Epithelial cell of alveolus of lung (primary cell): ENCODE measurements at places on chromosomes 7 and 10. TPM values are rescaled to one million over a fixed set of nuclear protein-coding genes. Genes with fewer than 3 reads are reported as not detected.

Gene CDH23
- not detected in 2 replicates for total RNA-seq

Gene NUTM2B
- 0.39 and 1.8 TPM in 2 replicates for total RNA-seq

Gene DNAH11
- 0.48 and 1.2 TPM in 2 replicates for total RNA-seq

Gene CLDN12
- 21.7 and 22.9 TPM in 2 replicates for total RNA-seq
